ENCODE measurements at places on chromosomes 13 and 19. TPM values are rescaled to one million over a fixed set of nuclear protein-coding genes. Genes with fewer than 3 reads are reported as not detected.

The S1PR4 gene
- not detected for total RNA-seq

The PRKCG gene
- total RNA-seq: not detected

The LPAR2 gene
- 2.6 TPM for total RNA-seq

The NLRP4 gene
- not detected for total RNA-seq

The VMAC gene
- total RNA-seq: 11.1 TPM

The ZNF730 gene
- total RNA-seq: 2.6 TPM

The C13orf46 gene
- 0.50 TPM for total RNA-seq

The WDR88 gene
- not detected for total RNA-seq

The KPNA3 gene
- total RNA-seq: 30.6 TPM

The TMEM150B gene
- not detected for total RNA-seq

The ZNF66 gene
- 3.5 TPM for total RNA-seq

The PRR36 gene
- under 0.01 TPM for total RNA-seq

The LYPD5 gene
- 1.7 TPM for total RNA-seq

The CPB2 gene
- total RNA-seq: not detected

The CCL25 gene
- total RNA-seq: not detected

The KLK11 gene
- total RNA-seq: not detected

The CDC42EP5 gene
- 51.9 TPM for total RNA-seq

The C19orf38 gene
- total RNA-seq: 1.7 TPM

The LYPD3 gene
- 0.17 TPM for total RNA-seq

The FGF14 gene
- 0.17 TPM for total RNA-seq

The PLIN4 gene
- total RNA-seq: 8.9 TPM

The KIR2DL4 gene
- total RNA-seq: not detected

The SYNGR4 gene
- not detected for total RNA-seq
